ENCODE measurements at places on chromosomes 3 and 15.

GRCh38 chr3:41327718-41328117, 128.4 kb downstream of the CTNNB1 start:
- no peak for DNase-seq

DNA sequence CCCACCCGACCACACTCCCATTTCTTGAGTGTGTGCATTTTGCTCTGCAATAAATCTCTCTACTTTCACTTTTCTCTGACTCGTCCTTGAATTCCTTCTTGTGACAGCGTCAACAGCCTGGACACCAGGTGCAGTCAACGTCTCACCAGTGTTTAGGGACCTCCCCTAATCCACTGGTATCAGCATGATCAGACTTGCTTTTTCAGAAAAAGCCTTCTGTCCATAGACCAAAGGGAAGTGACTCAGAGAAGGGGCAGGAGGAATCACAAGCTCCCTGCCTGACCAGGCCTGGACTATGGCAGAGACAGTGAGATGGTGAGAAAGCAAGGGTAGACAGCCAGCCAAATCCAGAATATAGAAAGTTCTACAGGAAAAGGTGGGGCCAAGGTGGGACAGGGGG, 15.5 kb downstream of the CCR5 start:
- DNase-seq: peak; percentile 74

DNA sequence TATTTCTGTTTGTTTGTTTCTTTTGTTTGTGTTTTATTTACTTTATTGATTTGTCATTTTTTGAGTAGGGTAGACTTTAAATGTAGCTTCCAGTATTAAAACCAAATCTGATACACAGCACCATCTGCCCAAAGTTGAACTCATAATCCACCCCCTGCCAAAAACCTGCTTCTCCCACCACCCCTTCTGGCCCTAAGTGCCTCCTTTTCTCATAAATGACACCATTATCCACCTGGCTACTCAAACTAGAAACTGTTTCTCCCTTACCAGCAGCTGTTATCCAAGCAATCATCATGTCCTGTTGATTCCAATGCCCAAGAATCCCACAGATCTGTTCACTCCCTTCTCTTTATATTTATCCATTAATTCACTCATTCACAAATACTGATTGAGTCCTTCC, 21.8 kb upstream of the PTX3 start:
- no peak for DNase-seq

DNA sequence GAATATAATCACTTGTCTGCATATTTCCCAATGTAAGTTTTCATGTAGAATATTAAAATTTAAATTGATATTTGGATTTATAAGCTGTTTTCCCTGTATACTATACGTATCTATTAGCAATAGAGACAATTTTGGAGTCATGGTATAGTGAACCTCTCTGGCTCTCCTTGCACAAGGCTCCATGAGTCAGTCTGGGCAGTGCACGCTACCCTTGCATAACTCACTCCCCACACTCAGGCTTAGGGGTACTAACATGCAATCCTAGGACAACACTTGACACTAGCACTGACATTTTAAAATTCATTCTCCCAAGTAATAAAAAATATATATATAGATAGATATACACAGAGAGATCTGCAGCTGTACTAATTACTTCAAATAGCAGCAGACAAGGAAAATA, 39.2 kb downstream of the SLC24A1 start:
- DNase-seq: peak; percentile 34

- DNase-seq: no peak
Measured at GRCh38 chr15:47691882-47692281, 25.4 kb upstream of the SEMA6D start.

GRCh38 chr15:89201465-89202005, 19.8 kb downstream of the RLBP1 start:
- no peak for DNase-seq

- no peak for DNase-seq
Measured at GRCh38 chr3:85164436-85164835, 205.6 kb downstream of the CADM2 start.

GRCh38 chr3:141863491-141863890, 13.0 kb upstream of the ATP1B3 start:
- peak; percentile 88 for DNase-seq

DNA sequence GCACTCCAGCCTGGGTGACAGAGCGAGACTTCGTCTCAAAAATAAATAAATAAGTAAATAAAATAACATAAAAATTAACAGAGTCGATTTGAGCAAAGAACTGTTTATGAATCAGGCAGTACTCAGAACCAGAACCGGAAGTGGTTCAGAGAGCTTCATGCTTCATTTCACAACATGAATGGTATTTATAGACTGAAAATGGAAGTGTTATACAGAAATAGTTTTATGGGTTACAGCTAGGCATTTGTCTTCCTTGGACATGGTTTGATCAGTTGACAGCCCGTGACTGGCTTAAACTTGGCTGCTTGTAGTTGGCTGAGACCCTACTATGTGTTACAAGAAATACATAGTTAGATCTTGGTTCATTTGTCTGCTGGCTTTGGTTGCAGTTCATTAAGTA, 216.0 kb upstream of the MCTP2 start:
- DNase-seq: peak; percentile 49

DNA sequence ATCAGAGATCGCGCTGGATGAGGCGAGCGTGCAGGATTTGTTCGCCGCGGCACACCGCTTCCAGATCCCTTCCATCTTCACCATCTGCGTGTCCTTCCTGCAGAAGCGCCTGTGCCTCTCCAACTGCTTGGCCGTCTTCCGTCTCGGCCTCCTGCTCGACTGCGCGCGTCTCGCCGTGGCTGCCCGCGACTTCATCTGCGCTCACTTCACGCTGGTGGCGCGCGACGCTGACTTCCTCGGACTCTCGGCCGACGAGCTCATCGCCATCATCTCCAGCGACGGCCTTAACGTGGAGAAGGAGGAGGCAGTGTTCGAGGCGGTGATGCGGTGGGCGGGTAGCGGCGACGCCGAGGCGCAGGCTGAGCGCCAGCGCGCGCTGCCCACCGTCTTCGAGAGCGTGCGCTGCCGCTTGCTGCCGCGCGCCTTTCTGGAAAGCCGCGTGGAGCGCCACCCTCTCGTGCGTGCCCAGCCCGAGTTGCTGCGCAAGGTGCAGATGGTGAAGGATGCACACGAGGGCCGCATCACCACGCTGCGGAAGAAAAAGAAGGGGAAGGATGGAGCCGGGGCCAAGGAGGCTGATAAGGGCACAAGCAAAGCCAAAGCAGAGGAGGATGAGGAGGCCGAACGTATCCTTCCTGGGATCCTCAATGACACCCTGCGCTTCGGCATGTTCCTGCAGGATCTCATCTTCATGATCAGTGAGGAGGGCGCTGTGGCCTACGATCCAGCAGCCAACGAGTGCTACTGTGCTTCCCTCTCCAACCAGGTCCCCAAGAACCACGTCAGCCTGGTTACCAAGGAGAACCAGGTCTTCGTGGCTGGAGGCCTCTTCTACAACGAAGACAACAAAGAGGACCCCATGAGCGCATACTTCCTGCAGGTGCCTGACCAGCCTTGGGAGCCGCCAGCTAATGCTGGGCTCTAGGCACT, 819 bp downstream of the KLHL40 start:
- no peak for DNase-seq

- no peak for DNase-seq
Measured at GRCh38 chr3:3309887-3310286, 130.4 kb upstream of the CRBN start.

DNA sequence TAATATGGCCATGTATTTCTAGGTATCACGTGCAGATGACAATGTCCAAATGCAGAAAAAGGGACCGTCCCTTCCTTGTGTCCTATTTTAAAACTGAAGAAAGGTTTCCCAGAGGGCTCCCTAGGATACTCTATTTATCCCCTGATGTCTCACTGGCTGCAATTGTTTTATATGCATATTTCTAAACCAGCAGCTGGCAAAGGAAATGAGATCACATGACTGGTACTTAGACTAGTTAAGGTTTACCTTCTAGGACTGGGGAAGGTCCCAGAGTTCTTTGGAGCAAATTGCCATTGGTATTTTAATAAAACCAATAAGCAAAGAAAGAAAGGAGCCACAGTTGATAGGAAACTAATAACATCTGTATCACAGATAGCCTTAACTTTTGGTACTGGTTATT, 29.5 kb downstream of the GTF2E1 start:
- DNase-seq: no peak

DNA sequence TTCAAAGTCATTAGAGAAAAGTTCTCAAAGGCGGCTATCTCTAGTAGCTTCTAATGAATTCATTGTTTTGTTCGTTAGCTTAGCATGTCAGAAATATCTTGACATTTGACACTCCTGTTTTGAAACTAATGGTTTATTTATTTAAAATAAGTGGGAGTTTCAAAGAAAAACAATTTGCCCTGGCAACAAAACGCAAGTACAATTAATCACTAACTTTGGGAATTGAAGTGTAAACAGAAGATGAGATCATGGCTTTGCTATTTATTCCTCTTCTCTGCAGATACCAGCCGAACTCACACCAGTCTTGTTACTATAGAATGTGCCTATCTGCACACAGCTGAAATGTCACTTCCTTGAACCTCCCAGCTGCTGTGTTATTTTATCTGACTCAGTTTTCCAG, 27.5 kb downstream of the MASP1 start:
- DNase-seq: no peak

DNA sequence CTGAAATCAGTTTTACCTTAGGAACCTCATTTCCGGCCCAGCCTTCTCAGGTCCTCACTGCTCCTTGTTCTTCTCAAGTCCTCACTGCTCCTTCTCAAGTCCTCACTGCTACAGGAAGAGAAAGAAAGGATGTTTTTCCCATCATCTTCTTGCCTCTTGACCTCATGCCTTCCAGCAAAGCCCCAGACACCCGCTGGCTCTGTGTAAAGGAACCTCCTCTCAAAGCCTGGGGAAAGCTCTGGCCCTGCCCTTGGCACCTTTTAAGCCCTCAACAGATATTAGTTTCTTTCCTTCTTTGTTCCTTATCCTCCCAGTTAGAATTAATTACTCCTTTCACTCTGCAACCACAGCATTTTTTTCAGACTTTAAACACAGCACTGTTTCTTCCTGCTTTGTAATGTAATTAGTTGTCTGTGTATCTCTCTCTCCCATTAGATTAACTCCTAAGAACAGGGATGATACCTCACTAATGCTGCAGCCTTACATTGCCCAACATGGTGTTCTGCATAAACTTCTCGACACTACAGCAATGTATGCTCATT, 4.0 kb upstream of the WDR49 start:
- DNase-seq: no peak

GRCh38 chr3:67946436-67946835, 292.0 kb upstream of the SUCLG2 start:
- DNase-seq: no peak

- no peak for DNase-seq
Measured at GRCh38 chr3:24199775-24200247, 254.7 kb downstream of the NR1D2 start.

GRCh38 chr15:35654332-35654731, 108.4 kb upstream of the DPH6 start:
- no peak for DNase-seq

DNA sequence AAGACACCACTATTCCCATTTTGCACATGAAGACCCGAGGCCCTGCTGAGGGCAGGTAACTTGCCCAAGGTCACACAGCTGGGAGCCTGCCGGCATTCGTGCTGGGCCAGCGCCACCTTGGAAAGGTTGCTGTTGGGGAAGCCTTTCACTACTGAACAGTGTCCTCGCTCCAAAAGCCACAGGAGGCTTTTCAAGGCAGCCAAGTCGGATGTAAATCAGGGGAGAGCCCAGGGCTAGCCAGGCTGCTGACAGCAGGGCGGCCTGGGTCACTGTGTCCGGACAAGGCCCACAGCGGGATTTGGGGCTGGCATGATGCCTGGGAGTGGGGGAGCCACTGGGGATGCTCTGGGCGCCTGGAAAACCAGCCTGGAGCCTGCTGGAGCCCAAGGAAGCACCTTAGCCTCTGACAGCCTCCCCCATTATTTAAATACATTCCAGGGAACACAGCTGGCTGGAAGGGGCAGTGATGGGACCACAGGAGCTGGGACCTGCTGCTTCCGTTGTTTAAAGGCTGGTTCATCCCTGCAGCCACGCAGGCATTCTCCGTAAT, 10.5 kb downstream of the SLC6A6 start:
- DNase-seq: no peak

DNA sequence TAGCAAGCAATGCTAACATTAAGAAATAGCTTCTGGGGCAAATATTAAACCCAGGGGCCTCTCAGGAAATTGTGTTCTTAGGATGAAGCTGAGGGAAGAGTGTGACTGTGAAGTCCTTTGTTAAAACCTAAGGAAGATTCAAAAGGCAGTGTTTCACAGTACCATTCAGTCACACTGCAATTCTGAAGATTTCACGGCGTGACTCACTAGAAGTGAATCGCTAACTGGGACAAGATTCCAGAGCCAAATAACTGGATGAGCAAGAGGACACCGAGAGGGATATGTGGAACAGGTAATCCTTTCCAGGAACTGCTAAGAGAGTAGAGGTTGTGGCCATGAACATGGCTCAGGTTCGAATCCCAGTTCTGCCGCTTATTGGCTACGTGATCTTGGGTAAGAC, 61.8 kb upstream of the SMAD3 start:
- no peak for DNase-seq

GRCh38 chr3:129837065-129837642, 56.4 kb downstream of the TMCC1 start:
- no peak for DNase-seq

DNA sequence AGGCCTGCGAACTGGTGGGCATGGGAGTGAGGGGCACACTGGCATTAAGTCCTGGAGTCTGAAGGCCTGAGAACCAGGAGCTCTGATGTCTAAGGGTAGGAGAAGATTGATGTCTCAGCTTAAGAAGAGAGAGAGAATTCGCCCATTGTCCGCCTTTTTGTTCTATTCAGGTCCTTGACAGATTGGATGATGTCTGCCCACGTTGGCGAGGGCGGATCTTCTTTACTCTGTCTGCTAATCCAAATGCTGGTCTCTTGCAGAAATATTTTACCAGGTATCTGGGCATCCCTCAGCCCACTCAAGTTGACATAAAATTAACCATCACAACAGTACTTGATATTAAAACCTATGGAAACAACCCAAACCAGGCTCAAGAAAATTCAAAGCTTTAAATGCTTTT, 44.1 kb downstream of the MAP6D1 start:
- DNase-seq: no peak

DNA sequence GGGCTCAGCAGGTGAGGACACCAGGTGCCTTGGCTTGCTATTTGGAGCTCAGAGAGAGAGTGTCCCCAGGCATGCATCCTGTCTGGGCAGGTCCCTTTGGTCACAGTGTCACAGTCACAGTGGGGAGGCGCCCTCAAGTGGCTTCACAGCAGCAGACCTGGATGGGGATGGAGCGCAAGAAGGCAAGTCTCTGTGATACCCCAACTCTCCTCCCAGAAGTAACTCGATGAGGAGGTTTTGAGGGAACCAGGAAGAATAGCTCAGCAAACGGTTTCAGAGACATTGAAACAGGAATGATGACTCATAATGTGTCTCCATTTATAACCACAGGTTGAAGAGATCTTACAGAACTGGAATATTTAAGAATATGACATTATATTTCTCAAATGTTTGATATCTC, 66.5 kb upstream of the SH3GL3 start:
- DNase-seq: peak; percentile 66

- DNase-seq: no peak
Measured at GRCh38 chr3:50630877-50631276, 13.9 kb downstream of the MAPKAPK3 start.

GRCh38 chr15:74897300-74897701, 7.5 kb downstream of the MPI start:
- no peak for DNase-seq
